ENCODE measurements at places on chromosomes 13 and 19. TPM values are rescaled to one million over a fixed set of nuclear protein-coding genes. Genes with fewer than 3 reads are reported as not detected.
A peak's percentile ranks its signal among the peaks of the same experiment; 100 is the strongest.

The ATP12A gene
- total RNA-seq, result not detected

The SLC27A5 gene
- total RNA-seq, result 3.0 TPM

The KLK6 gene
- not detected for total RNA-seq

GRCh38 chr13:73168953-73169401 lies 110.2 kb downstream of the KLF5 start:
- peak overlapping the region; percentile 58 for H3K4me3 ChIP-seq
- peak; percentile 18 for DNase-seq
- H3K4me1 ChIP-seq, result peaks cover 62% of the 10 kb centered on the region

DNA sequence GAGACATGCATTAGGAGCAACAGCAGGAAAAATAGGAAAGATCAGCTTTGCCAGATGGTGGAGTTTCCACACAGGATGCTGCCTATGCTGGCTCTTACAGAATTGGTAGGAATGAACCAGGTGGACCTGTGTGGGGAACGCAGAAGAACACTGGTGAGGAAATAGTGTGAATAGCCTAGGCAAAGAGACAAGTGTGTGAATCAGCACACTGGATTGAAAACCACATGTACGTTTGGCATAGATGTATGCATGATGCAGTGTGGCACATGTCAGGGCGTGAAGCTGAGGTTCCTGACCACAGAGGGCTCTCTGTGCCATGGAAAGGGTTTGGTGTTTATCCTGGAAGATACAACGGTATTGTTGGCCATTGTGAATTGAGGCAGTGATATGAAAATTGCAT lies 156.5 kb upstream of the SLC10A2 start:
- peaks cover 2% of the 10 kb centered on the region for H3K27me3 ChIP-seq
- no peak for DNase-seq
- H3K4me1 ChIP-seq, result no peaks in the 10 kb centered on the region
- H3K27ac ChIP-seq, result no peak overlapping the region

DNA sequence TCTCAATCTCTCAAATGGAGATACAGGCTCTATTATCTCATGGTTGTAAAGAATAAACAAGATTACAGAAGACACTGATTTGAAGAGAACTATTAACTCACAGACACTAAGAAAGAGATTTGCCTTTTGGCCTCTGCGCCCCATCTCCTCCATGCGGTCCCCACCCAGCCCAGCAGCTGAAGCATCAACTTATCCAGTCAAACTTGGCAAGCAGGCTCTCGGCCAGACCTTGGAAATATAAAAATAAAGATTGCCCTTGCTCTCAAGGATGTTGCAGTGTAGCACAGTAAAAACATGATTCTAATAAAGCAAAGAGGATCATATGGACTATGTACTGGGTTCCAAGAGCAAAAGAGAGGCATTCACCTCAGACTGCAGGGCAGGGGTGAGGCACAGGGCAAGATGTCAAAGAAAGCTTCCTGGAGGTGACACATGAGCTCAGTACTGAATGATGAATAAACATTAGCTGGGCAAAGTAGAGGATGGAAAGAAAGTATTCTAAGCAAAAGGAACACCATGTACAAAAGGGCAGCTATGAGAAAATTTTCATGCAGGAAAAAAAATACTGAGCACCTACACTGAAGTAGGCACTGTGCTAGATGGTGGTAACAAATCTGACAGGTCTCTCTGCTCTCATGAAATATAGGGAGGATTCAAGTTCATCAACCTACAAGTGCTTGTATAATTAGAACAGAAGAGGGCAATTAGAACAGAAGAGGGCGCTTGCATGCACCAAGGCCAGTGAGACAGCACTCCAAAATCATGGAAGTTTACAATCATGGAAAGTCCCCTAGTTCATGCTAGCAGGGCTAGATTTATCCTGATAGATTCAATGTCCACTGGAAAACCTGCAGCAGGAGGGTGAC lies 85.0 kb downstream of the SACS start:
- H3K4me3 ChIP-seq, result no peak overlapping the region
- peak overlapping the region; percentile 26 for H3K27ac ChIP-seq
- peaks cover 76% of the 10 kb centered on the region for H3K36me3 ChIP-seq

GRCh38 chr19:3053218-3053621 lies 9.1 kb downstream of the TLE5 start:
- H3K27ac ChIP-seq, result no peak overlapping the region
- H3K4me3 ChIP-seq, result no peak overlapping the region
- H3K36me3 ChIP-seq, result peaks cover 8% of the 10 kb centered on the region
- H3K27me3 ChIP-seq, result peaks cover 7% of the 10 kb centered on the region
- DNase-seq, result no peak

DNA sequence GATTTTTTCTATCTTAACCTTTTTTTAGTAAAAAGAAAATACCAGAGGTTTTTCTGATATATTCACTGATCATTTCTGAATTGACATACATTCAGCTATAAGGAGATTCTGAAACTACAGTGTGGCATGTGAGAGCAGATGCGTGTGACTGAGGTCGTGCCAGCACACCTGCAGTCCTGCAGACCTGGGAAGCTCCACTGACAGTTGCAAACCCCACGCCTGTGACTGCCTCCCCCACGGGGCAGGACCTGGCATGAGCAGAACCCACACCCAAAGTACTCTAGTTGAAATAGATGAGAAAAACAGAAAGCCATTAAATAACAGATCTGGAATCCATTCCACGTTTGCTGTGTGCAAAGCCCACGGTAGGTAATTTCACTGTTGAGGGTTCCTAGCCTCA lies 80.7 kb downstream of the TEX29 start:
- H3K27me3 ChIP-seq, result peaks cover 28% of the 10 kb centered on the region
- H3K27ac ChIP-seq, result no peak overlapping the region
- DNase-seq, result no peak
- no peak overlapping the region for H3K4me3 ChIP-seq
- H3K4me1 ChIP-seq, result no peaks in the 10 kb centered on the region

GRCh38 chr13:97695684-97696083 lies 257.8 kb upstream of the IPO5 start:
- H3K4me3 ChIP-seq, result no peak overlapping the region
- H3K27me3 ChIP-seq, result no peaks in the 10 kb centered on the region
- H3K27ac ChIP-seq, result no peak overlapping the region

DNA sequence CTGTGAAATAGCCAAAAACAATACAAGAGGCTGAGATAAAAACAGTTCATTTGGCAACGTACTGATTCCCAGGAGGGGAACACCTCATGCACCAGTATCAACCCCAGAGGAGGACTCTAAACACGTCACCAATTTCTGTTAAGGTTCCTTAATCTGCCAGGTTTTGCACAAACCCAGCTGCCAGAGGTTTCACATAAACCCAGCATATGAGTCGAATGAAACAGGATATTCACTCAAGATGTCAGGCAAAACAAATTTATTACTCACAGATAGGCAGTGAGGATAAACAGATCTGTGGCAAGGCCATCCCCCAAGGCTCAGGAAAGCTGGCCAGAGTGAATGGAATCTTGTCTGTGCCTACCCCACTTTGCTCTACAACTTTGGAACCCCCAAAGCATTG lies 210.9 kb downstream of the GPC5 start:
- no peak overlapping the region for H3K4me3 ChIP-seq
- H3K4me1 ChIP-seq, result no peaks in the 10 kb centered on the region
- no peaks in the 10 kb centered on the region for H3K36me3 ChIP-seq
- DNase-seq, result no peak
- no peaks in the 10 kb centered on the region for H3K27me3 ChIP-seq

Measured in HFFc6 (cell line).